Vagina (tissue), 2 donors: ENCODE measurements at places on chromosomes 12 and 14.
A peak's percentile ranks its signal among the peaks of the same experiment; 100 is the strongest.

DNA sequence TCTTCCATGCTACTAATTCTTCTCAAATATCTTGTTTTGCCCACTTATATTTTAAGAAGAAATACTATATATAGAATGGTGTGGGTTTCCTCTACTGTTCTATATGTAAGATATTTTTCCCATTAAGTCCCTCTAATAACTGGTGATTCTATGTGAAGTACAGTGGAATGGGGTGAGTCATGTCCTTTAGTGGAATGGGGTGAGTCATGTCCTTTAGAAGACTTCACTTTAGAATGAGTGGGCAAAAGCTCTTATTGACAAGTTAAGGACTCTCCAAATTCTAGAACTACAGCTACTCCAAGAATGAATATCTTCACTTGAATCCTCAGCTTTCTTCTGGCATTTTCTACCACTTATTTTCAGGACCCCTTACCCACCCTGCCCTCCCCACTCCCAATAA lies 349.9 kb downstream of the ETNK1 start:
- no peak for DNase-seq

GRCh38 chr14:77421201-77421600 lies 2.1 kb downstream of the NOXRED1 start:
- no peak for DNase-seq

DNA sequence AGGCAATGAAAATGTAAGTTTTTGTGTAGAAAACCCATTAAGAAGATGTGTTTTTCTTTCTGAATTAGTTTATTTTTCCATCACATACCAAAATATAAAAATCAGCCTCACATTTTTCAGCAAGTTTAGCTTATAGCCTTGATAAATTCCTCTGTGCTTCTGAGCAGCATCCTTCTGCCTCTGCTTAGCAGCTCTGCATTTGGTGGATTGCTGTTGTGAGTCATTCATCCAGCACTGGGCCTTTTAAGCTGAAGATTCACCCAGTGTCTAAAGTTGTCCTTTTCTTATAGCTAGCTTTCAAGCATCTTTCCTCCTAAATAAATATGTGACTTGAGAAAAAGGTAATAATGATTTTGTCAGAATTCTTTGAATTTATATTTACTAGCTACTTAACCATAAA lies 206.1 kb downstream of the PCNX1 start:
- no peak for DNase-seq

DNA sequence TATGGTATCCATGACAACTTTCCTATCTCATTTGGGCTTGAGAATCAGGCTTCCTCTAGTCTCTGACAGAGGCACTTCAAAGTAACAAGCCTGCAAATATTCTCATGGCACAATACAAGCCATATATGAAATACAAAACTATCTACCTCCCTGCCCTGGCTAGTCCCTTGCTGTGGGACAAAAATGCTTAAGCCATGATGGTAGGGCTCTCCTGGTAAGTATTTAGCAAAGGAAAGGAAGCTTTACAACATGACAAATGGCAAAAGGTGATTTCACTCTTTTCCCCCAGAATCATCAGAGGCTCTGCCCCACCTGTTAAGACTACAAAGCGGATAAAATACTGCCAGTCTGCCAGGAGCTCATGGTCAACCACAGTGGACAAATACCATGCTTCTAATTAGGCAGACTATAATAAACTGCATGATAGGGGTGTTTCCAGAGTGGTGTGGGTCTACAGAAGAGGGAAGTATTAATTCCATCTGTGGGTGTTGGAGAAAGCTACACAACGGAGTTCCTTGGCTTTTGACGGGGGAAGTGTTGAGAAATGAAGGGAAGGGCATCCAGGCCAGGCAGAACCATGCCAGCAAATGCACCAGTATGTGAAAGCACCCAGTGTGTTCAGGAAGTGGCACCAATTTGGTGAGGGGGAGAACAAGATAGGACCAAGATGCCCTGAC lies 92.9 kb downstream of the SPTSSA start:
- DNase-seq = no peak

- no peak for DNase-seq
These were observed 8.8 kb upstream of the AMHR2 start for GRCh38 chr12:53414756-53415417.

DNA sequence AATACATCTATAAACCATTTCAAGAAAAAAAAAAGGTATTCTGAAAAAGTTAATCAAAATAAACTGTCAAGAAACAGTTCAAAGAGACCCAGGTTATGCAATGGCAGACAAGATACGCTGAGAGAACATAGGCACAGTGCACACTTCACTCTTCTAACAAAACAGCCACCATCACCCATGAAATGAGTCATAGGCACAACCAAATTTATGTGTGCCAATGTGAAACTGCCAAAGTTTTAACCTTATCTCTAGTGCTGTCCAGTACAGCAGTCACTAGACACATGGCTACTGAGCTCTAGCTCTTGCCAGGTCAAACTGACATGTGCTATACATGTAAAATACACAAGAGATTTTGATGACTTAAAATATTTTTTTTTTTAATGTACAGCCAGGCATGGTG lies 1.4 kb downstream of the CEP128 start:
- no peak for DNase-seq

- DNase-seq = no peak
These were observed 39.3 kb downstream of the DLK1 start for GRCh38 chr14:100765991-100766390.

GRCh38 chr12:128339126-128339520 lies 72.2 kb downstream of the TMEM132C start:
- no peak for DNase-seq

DNA sequence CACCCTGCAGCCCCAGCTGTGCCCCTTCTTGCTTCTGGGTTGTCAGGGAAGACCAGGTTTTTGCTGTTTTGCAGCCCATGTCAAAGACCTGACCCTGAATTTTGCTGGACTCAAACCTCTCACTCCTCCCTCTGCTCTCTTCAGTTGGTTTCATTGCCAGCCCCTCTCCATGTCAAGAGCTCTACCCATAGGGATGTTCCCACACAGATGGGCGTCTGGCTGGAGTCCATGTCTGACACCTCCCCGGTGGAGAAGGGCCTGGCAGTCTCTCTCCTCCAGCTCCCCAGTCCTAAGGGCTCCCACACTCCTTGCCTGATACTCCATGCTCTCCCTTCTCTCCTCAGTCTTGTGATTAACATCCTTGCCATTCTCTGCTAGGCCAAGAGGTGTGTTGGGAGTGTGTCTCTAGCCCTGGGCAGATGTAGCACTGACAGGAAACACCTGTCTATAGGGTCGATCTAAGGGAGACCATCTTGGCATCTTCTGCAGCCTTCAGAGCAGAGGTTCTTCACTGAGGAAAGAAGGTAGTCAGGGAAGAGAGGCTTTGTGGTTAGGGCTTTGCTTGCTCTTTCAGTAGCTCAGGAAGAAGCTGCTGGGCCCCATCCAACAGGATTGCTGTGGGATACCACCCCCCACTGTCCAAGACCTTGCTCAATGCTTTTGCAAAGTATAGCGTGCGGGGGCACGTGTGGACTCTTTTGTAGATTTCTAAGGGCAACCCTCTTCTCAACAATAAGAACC lies 4.7 kb downstream of the ASIC1 start:
- DNase-seq = no peak

GRCh38 chr12:88063375-88063774 lies 34.2 kb upstream of the C12orf50 start:
- no peak for DNase-seq

GRCh38 chr12:6963791-6964413 lies 6.6 kb downstream of the PHB2 start:
- DNase-seq = no peak

DNA sequence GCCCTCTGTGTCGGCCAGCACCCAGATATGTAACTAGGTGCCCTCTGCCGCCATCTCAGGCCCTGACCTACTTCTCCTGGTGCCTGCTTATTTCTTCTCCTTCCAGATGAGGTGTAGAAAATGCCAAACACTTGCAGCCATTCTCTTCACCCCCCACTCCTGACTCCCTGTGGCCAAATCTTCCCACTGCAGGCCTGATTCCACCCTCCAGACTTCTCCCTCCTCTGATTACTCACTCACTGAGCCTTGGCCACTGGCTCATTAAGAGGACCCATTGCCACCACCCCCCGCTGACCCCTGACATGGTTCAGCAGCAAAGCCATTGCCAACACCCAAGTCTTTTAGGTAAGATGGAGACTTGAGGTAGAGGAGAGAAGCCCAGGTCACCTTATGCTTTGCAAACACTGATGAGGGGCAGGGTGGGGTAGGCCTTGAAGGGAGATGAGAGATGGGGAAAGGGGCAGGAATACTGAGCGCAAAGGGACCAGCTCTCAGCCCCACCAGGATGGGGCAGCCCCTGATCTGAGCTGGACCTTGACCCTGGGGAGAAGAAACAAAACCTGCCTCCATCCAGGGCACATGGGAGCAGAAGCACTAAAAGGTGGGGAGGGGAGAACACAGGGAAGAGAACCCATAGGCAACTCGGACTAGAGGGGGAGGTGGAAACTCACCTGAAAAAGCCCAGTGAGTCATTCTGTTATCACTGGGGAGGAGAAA lies 25.1 kb upstream of the ANO2 start:
- peak; percentile 40 for DNase-seq

GRCh38 chr12:40020261-40020691 lies 85.6 kb downstream of the SLC2A13 start:
- no peak for DNase-seq

- DNase-seq = no peak
These were observed 41.6 kb downstream of the ITPR2 start for GRCh38 chr12:26791301-26791791.

- no peak for DNase-seq
These were observed 20.3 kb upstream of the SYCP3 start for GRCh38 chr12:101759396-101760047.

DNA sequence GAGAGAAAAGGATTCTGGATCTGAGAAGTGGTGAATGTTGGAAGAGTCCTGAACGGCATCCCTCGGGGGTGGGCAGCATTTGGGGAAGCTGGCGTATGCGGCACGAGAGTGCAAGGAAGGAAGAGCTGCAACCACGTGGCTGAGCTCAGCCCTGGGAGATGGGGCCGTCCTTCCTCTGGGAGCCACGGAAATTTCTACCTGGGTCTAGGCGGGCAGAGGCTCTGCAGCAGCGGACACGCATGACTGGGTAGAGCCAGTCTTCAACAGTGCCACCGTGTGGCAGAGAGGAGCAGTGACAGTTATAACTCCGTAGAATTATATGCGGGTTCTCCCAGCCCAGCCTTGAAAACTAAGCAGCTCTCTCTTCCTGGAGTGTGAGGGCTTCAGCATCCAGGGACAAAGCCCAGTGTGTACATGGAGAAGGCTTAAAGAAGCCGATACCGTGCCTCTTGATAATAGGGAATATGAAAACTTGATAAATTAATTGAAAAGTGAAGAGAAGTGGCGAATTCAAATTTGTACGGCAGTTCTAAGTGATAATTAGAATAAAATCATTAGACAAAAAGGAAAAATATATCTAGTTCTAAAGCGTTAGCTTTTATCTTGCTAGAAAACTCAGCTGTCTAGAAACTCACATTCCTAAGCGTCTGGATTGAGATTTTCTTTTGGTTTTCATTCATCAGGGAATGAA lies 82.9 kb upstream of the STXBP6 start:
- DNase-seq = no peak

GRCh38 chr12:68911197-68911718 lies 21.7 kb downstream of the CPM start:
- DNase-seq = no peak

DNA sequence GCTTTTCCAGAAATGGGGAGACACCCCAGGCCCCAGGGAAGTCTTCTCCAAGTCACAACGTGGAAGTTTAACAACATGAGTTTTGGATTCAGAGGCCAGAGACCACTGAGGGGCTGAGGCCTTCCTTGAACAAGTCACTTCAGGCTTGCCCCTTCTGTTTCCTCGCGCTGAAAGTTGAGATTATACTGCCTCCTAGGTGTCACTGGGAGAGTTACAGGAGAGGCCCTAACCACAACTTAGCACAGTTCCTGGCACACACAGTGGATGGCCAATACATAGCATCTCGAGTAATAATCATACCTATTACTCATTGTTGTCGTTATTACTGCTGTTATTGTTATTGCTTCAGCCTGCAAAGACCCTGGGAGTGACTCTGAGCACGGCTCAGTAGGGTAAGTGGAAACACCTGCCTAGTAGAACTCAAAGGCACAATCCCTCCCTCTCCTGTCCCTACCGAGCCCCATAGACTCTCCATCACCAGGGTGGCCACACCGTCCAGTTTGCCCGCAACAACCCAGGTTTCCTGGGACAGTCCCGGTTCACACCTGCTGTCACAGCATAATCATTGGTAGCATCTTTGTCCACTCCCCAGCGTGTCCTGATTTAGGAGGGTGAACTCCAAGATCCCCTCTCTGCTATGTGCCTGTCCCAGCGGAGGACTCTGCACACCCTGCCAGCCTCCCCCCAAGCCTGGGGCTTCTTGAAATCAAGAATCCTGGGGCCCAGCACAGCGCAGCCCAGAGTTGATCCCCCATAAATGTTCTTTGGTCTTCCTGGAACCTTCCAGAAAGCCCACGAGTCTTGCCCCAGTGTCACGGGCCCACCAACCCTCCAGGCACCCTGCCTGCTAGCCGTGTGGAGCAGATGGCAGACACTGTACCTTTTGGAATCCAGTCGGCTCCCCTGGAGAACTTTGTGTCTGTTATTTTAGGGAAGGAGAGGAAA lies 85.0 kb downstream of the SYNE3 start:
- no peak for DNase-seq

DNA sequence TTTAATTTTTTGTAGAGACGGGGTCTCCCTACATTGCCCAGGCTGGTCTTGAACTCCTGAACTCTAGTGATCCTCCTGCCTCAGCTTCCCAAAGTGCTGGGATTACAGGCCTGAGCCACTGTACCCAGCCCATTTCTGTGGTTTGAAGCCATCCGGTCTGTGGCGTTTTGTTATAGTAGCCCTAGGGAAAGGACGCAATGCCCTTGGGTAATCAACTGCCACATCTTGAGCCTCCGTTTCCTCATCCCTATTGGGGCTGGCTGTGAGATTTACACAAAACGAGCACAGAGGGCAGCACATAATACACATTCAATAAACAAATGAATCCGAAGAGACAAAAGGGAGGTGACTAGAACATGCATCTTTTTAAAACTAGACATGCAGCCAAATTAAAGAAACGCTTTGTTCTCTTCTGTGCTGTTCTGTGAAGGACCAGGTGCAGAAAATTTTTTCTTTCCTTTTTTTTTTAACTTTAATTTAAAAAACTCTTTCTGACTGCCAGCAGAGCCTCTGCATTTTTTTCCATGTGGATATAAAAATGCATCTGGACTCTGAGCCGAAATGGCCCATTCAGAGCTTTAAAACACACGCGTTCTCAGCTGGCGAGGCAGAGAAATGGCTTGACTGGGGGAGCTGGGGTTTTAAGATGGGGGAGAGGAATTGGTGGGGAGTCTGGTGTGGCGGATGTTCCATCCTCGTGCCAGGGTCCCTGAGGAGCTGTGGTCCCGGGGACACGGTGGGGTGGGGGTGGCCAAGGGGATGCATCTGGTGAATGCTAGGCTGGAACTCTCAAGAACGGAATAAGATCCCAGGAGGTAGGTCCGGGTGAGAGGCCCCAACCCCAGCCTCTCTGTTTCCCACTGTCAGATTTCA lies 119.0 kb downstream of the RBM19 start:
- DNase-seq = no peak

- no peak for DNase-seq
These were observed 13.2 kb downstream of the SPPL3 start for GRCh38 chr12:120890963-120891362.
